Activated naive CD4-positive, alpha-beta T cell (primary cell): ENCODE measurements at places on chromosomes 1 and 21.

GRCh38 chr1:62356257-62356835 is 37.1 kb upstream of the KANK4 start:
- DNase-seq: no peak

GRCh38 chr1:236468625-236469024 is 55.2 kb upstream of the LGALS8 start:
- no peak for DNase-seq

DNA sequence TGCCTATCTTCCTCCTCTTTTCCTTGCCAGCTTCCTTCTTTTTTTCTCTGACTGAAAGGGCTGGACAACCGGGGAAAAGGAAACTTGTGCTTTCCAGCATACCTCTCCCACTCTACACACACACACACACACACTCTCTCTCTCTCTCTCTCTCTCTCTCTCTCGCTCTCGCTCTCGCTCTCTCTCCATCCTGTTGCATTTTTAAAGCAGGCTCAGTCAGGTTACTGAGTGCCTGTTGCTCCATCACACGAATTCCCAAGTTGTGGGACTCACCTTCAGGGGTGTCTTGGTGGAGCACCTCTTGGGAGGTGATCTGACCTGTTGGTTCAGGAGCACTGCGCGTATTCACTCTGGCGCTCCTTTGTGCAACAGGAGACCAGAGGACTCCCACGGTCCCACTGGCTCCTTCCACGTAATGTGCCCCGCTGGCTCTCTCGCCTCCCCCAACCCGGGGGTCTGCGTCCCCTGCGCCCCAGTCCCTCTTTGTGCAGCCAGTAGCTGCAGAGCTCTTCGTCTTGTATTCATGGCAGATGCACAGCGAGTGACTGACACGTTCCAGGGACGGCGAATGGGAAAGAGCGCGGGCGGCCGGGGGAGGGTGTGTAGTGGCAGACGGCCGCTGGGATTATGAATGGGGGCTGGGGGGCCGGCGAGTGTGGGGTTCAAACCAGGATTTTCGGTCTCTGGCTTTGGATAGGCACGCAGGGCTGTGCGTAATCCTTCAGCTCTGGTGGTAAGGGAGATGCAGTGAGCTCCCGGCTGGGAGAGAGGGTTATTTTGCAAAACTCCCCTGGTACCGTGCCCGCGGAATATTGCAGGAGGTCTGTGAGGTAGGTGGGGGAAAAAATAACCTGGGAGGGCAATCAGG is 660 bp upstream of the PDE4B start:
- DNase-seq: no peak

DNA sequence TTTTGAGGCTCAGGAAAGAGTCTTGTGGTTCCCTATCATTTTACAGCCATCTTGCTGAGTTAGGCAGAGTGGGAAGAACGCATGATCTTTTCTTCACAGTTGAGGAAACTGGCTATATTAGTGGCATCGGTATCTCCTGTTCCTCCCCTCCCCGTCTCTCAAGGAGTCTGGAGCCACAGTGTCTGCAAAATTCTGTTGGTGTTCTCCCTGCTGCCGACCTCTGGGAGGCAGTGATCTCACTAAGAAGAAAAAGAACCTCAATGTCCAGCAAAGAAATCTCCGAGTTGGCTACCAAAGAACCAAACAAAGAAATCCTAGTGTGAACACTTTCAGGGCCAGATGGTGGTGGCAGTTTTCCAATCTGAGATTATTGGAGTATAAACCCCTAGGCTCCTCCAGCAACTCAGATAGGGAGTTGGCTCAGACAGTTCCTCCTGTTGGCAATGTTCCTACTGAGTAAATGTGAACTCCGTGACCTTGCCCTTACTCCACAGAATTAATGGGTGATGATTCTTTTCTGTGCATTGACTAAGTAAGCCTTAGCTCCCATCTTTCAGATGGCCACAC is 41.2 kb downstream of the PRAMEF20 start:
- DNase-seq: no peak

DNA sequence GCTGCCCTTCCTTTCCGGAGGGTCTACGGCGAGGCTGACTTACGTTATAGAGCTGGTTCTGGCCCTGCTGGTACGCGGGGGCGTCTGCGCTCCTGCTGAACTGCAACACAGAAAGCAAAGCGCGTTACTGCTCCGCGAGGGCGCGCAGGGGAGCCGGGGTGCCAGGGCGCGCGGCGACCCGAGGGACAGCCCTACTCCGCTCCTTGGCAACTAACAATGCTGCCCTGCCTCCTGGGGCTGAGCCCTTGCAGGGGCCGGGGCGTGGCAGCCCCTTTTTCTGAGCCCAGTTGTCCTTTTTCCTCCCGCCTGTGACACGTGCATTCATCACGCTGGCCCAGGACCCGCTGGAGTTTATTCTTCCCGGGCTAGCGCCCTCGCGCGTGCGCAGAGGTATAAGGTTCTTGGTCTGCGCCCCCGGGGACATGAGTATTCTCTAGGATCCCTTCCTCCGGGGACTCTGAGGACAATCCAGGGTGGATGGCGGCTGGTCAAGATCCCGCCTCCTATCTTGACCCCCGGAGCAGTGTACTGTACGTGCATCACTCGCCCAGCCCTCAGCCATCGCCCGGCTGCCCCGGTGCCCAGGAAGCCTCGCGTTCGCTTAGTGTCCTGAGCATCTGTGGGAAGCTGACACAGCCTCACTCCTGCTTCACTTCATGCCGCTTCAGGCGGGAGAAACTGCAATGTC is 78.9 kb downstream of the CD247 start:
- peak; percentile 37 for DNase-seq

DNA sequence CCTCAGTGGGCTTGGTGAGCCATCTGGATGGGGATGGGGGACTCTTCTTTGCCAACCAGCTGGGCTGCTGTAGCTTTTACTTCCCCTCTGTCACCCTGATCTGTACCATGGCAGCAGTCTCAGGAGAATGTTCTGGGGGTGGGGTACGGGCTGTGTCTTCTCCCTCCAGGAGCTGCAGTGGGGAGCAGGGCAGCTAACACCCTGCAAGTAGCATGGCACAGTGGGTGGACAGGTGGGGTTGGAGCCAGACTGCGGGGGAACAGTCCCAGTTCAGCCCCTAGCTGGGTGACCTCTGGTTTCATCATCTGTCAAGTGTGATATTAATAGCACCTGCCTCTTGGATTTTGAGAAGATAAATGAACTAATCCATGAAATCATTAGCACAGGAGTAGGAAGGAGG is 3.1 kb downstream of the NFASC start:
- DNase-seq: no peak

DNA sequence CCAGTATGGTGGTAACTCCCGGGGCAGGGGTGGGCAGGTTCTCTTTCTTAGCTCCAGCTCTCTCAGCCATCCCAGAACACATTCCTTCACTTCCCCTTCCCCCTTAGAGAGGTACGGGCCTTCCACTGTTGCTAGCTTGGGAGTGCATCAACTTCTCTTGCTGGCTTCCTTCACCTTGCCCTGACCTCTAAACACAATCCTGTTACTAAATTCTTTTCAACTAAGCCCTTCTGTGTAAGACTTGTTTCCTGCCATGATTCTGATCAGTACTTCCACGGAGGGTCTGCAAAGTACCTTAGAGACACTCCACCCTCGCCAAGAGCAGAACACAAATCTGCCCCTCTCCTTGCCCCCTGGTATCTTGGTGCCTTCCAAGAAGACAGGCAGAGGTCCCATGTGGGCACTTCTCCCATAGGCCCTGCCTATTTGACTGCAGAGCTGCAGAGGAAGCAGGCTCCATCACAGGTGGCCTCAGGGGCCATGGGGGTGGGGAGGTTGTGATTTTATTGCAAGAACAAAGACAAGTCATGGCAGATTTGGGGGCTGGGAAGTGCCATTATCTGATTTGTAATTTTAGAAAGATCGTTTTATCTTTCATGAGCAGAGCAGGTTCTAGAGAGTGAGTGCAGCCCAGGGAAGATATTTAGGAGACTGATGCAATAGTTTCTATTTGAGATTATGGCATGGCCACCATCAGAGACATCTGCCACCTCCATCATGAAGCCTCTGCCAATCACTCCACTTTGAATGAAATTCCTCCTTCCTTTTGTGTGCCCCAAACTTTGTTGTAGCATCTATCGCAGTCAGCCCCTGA is 182.5 kb upstream of the JUN start:
- no peak for DNase-seq

- DNase-seq: no peak
Observed at GRCh38 chr21:44618909-44619308, 7.0 kb downstream of the KRTAP10-8 start.

DNA sequence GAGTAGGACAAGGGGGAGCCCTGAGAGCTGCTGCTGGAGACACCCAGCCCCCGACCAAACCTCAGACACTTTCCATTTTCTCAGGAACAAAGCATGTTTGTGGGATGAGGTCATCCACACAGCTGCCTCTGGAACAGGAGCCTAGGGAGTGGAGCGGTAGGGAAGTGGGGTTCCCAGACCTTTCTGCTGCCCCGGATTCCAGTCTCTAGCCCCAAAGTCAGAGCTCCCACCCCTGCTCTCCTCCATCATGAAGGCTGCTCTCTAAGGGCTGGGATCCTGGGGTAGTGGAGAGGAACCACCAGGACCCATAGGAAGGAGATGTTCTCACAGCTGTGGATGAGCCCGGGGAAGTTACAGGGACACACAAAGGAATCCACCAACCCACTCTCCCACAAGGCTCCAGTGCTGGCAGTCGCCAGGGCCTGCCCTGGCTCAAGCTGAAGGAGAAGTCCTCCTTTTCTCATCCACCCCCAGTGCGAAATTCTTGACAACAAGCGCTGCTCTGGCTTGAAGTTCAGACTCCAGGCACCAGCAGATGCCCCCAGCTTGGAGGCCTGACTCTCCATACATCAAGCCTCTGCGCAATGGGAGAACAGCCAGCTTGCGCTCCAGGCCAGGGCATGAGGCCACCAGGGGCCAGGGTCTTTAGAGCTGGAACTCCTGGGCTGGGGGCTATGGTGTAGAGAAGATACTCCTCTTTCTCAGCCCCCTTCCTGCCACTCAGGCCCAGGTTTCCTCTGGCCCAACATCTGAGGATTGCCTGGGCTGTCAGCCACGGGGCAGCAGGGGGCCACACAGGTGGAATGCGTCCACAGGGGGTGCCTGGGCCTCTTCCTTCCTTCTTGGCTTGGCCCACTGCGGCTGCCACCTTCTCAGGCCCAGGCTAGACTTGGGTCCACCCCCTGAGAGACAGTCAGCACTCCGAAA is 4.5 kb downstream of the FHL3 start:
- DNase-seq: no peak

DNA sequence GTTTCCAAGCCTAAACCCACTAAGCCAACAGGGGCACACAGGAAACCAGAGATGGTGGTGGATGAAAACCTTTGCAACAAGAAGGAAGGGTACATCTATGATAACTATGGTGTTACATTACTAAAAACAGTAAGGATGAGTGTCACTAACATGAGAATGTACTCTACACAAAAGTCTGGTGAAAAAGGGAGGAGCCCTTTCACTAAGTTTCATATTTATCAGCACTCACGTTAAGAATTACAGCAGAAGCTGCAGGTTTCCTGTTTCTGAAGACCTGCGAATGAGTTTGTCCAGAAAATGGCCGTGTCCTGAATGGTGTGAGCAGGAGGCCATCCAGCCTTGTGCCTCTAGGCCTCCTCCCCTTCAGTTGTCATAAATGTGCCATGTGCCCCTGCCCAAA is 17.8 kb downstream of the ABCG1 start:
- DNase-seq: no peak

GRCh38 chr1:240245629-240246020 is 153.9 kb downstream of the FMN2 start:
- no peak for DNase-seq

GRCh38 chr1:90236493-90236892 is 241.6 kb downstream of the ZNF326 start:
- DNase-seq: no peak

DNA sequence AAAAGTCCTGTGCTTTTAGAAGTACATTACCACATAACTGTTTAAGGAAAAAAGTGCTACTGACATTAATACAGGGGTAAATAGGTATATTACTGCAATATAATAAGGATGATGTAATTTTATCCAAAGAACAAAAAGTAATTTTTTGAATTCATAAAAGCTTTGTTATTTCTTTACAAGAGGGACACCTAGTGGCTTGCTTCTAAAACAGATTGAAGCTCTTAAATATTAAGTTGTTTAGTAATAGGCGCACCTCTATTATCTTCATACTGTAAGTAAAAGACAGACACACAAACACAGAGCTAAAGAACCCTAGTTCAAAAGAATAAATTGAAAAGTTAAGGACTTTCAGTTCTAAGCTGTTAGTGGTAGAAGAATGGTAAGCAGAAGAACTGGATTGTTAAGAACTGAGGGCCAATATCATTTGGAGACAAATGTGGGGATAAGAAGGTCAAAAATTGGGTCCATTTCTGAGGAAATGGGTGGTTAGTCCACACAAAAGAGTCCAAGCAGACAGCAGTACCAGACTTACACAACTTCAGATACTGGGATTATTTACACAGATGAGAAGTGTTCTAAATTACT is 15.4 kb downstream of the ZNHIT6 start:
- DNase-seq: no peak

GRCh38 chr1:147613506-147613905 is 56.8 kb downstream of the ACP6 start:
- DNase-seq: no peak

DNA sequence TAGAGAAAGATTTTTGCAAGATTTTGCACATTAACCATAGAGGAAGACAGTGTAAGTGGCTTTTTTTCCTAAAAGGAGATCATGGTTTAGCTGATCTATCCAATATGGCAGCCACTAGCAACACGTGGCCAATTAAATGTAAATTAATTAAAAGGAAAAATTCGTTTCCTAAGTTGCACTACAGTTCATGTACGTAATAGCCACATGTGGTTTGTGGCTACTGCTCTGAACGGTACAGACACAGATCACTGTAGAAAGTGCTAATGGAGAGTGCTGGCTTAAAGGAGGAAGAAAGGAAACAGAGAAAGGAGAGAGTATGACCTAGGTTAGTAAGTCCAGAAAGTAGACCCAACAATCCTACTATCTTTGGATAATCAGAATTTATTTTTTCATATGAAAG is 170.8 kb downstream of the SIPA1L2 start:
- DNase-seq: no peak

DNA sequence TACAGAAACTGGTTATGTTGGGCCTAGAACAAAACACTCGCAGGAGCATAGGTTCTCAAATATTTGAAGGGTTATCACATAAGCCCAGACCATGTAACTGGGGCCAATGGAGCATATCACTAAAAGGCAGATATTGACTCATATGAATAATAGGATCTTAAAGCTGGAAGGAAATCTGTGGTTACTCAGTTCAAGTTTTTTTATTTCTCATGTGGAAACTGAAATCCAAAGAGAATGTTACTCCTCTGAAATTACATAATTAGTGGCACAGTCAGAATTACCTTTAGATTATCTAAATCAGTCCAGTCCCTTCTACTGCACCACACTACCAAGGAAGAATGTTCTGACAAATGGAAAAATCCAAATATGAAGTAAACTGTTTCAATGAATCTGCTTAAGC is 12.0 kb downstream of the SLAMF8 start:
- DNase-seq: no peak
